Stimulated activated CD4-positive, alpha-beta T cell treated with anti-CD3 and anti-CD28 coated beads, Interleukin-12 subunit alpha, Interleukin-12 subunit beta, amount 100 ng/mL, for 4 hours (primary cell): ENCODE measurements at places on chromosomes 16 and 17.

GRCh38 chr17:64356304-64356686 lies 34.4 kb downstream of the PECAM1 start:
- no peak for DNase-seq

GRCh38 chr16:84531671-84532111 lies 27.2 kb upstream of the MEAK7 start:
- no peak for DNase-seq

DNA sequence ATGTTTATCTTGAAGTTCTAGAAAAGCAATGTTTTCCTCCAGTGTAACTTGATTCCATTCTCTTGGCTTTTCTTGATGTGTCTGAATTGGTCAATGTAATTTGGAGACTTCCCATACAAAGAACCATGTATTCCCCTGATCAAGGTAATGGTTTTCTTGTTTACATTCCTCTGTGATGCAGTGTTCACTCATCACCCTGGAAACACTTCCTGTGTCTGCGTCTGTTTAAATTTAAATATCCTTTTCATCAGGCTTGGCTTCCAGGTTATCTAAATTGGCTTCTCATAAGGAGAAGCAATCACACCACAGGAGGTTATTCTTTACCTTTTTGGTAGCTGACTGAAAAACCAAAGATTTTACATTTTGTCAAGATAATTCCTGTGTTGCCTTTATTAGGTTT lies 237.3 kb upstream of the WSCD1 start:
- DNase-seq, result no peak

DNA sequence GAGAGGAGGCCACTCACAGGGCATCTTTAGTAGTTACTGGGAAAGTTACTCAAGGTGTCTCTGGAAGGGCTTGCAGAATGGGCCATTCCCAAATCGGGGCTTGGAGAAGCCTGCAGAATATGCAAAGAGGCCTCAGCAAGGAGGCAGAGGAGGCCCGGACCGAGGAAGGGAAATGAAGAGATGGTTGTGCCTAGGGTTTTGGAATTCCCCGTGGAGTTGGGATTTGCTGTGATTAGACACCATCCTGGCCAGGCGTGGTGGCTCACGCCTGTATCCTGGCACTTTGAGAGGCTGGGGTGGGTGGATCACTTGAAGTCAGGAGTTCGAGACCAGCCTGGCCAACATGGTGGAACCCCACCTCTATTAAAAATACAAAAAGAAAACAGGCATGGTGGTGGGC lies 193.0 kb downstream of the IRF8 start:
- no peak for DNase-seq

DNA sequence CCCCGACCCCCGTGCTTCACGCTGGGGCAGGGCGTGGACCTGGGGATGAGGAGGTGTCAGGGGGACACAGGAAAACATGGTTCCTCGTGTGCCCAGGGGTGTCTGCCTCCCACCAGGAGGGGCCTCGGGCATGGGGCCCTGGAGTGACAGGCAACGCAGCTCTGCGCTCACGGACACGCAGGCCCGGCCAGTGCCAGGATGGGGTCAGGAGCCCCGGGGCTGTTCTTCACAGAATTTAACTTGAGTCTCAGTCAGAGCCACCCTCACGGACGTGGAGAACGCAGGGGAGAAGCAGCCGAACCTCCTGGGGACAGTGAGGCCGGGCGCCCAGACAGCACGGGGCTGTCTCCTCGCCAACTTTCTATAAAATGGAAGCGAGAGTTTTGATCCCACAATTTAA lies 16.7 kb downstream of the UNKL start:
- no peak for DNase-seq

- DNase-seq, result no peak
Observed at GRCh38 chr16:52283584-52284375, 263.2 kb downstream of the TOX3 start.

DNA sequence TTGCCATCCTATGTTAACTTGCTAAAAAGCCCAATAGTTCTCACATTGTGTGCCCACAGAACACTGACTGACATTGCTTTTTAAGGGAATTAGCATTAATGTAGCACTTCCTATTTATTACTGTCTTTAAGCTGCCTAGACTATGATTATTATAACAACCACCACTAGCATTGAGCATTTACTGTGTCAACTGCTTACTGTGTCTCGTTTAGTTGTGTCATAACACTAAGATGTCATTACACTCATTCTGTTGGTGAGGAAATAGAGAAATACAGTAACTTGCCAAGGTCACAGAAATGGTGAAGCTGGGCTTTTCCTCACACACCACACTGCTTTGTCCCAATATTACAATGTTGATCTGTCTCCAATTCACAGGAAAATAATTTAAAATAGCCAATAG lies 30.2 kb downstream of the TRIM25 start:
- DNase-seq, result no peak

- peak; percentile 77 for DNase-seq
Observed at GRCh38 chr16:83826146-83826913, 18.6 kb downstream of the HSBP1 start.

- DNase-seq, result no peak
Observed at GRCh38 chr16:51854401-51854951, 692.5 kb downstream of the TOX3 start.

- no peak for DNase-seq
Observed at GRCh38 chr16:19874851-19875546, 9.6 kb downstream of the GPRC5B start.

- DNase-seq, result no peak
Observed at GRCh38 chr16:54935266-54935968, 4.8 kb downstream of the IRX5 start.

- DNase-seq, result no peak
Observed at GRCh38 chr17:34706029-34706428, 126.6 kb downstream of the TMEM132E start.

DNA sequence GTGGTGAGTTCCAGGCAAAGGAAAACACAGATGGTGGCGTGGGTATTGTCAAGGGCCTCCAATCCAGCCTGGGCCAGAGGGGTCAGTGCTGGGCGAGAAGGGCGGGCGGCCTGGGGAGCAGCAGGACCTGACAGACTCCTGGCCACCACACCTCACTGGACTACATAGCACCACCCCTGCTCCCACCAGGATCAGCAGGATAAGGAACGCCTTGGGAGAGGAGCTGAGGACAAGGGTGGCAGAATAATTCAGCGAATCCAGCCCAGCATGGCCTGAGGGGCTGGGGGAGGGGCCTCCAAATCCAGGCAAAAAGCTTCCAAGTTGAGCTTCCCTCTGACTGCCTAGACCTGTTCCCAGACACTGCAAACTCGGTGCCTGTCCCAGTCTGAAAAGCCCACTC lies 6.5 kb downstream of the DLX4 start:
- DNase-seq, result no peak

GRCh38 chr17:77286641-77287431 lies 146.1 kb downstream of the SEC14L1 start:
- DNase-seq, result no peak

GRCh38 chr16:49575346-49576172 lies 202.0 kb downstream of the C16orf78 start:
- DNase-seq, result no peak

DNA sequence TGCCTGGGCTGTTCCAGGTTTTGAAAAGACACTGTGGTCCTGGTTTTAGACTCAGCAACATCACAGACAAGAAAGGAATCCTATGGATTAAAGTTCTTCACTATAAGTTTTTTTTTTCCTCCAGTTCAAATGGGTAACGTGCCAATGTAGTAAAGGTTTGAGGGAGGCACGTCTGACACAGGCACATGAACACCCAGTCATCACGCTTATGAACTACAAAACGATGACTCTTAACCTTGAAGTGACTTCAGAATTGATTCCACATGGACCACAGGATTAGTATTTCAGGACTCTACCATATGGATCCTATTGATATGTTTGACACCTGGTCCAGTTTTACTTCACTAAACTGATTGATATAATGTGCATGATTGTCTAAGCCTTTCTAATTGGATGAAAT lies 2.3 kb downstream of the PRMT7 start:
- DNase-seq, result no peak

GRCh38 chr16:2779978-2780898 lies 3.2 kb upstream of the ELOB start:
- DNase-seq, result no peak

DNA sequence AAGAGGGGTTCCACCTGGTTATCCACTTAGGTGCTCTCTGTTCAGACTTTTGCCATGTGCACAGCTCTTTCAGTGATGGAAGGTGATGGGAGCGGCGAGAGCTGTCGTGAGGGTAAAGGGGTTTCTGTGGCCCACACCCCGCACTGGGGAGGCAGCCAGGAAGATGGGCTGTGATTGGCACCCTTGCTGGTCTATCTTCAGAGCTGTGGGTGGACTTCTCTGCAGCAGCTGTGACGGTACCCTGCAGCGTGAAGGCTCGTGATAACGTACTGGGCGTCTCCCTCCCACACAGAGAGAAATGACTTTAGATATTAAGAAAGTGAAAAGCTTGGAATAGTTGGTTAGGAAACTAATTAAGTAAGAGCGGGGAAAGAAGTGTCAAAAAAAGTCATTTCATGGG lies 45.8 kb downstream of the MPRIP start:
- DNase-seq, result no peak

DNA sequence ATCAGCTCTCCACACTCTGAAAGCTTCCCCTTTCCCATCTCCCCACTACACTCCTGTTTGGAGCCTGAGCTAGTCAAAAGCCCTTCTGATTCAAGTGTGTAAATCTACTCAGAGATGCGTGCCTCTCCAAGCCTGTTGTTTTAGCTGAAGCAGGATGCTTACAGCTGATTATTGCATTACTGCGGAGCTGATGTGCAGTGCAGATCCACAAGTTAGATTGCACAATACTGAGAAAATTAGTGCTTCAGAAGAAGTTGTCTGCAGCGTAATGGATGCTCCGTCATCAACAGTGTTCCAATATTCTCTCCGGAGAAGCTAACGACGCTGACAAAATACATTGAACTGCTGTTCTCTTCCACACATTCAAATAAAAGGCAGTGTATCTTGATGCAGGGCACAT lies 44.8 kb upstream of the NLRP1 start:
- DNase-seq, result no peak

DNA sequence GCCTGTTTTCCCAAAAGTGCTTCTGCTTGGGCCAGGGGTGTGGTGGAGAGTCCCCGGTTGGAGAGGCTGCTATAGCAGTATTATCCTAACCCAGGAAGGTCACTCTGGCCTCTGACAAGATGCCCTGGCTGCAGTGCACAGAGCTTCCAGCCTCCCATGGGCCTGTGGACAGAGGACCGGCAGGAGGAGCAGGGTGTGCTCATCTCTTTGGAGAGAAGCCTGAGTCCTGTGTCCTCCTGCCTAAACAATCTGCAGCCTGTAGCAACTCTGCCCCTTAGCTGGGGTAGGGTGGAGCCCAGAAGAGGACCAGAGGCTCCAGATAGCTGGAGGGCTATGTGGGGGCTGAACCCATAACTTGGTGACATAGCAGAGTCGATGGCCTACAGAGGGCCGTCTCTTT lies 78.0 kb downstream of the MPRIP start:
- no peak for DNase-seq

- no peak for DNase-seq
Observed at GRCh38 chr16:75928295-75928694, 202.0 kb upstream of the CPHXL start.

GRCh38 chr17:73888862-73889261 lies 244.6 kb upstream of the SDK2 start:
- no peak for DNase-seq

DNA sequence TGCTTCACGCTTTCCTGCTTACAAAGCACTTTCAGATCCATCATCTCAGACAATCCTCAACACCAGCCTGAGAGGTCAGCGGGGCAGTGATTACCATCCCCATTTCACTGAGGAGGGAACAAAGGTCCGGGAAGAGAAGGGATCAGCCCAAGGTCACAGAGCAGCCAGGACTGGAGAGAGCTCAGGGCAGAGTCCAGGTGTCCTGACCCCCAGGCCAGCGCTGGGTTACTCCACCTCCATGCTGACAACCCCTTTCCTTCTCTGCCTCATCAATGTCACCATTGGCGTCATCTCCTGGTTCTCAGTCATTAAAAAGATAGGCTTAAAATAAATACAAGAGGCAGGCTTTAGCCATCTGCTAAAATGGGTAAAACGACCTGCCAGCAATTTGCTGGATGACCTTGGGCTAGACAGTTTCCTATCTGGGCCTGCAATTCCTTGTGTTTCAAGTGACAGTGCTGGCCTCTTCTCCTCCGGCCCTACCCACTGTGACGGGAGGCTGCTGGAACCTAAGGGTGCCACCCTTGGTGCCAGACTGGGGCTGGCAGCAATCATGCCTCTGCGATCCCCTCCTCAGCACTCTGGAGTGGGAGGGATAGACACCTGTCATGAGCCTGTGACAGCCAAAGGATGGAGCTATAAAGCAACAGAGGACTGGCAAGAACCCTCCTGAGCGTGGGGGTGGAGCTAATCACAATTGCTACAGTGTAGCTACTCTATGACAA lies 79.5 kb upstream of the CCL1 start:
- no peak for DNase-seq

DNA sequence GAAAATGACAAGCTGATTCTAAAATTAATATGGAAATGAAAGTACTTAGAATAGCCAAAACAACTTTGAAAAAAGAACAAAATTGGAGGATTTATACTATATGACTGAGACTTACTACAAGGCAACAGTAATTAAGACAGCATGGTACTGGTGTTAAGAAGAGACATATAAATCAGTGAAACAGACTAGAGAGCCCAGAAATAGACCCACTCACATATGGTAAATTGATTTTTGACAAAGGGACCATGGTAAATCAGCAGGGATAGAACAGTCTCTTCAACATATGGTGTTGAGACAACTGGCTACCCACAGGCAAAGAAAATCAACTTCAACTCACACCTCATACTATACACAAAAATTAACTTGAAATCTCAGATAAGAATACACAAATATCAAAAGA lies 12.9 kb downstream of the CMC2 start:
- DNase-seq, result no peak

DNA sequence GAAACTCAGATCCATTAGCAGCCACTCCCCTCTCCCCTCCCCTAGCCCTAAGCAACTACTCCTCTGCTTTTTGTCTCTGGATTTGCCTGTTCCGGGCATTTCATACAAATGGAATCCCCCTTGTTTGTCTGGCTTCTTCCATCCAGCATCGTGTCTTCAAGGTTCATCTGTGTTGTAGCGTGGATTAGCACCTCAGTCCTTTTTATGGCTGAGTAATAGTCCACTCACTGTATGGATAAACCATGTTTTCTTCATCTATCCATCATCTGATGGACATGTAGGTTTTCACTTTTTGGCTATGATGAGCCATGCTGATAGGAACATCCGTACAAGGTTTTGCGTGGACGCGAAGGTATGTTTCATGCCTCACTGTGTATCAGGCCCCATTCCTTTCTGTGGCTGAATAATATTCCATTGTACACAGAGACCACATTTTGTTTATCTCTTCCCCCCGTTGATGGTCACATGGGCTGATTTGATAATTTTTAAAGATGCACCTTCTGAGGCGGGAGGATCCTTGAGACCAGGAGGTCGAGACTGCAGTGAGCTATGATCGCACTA lies 8.9 kb upstream of the GSE1 start:
- DNase-seq, result no peak

DNA sequence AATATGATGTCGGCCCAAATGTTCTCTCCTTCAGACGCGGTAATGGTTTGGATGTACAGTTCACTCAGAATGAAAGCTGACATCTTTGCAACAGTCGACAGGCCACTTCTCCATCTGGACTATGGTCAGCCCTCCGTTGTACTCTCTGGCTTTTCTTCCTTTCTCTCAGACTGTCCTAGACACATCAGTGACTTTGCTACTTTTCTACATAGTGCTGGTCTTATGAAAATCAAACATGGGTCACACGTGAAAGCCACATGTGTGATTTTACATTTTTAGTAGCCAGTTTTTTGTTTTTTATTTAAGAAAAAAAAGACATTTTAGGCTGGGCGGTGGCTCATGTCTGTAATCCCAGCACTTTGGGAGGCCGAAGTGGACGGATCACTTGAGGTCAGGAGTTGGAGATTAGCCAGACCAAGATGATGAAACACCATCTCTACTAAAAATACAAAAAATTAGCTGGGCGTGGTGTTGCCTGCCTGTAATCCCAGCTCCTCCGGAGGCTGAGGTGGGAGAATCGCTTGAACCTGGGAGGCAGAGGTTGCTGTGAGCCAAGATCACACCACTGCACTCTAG lies 644.1 kb downstream of the KCNJ2 start:
- DNase-seq, result no peak
